ENCODE measurements at places on chromosomes 11 and 22.

DNA sequence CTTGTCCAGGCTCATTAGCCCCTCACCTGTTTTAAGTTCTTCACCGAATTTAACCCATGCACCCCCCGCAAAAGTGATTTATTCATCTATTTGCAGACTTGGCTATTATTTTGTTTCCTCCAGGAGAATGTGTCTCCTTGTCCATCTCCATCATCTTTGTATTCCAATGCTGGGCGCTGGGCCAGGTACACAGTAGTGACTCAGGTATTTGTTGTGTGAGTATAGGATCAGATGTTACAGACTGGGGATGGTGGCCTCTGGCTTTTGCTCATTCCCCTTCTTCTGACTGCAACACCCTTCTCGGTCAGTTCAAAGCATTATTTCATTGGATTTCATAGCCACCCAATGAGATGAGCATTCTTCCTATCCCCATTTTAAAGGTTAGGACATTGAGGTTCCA is 408.2 kb downstream of the MN1 start:
- no peak for DNase-seq

- no peak for DNase-seq
These were observed 1078.7 kb downstream of the BRD1 start for GRCh38 chr22:48748860-48749554.

DNA sequence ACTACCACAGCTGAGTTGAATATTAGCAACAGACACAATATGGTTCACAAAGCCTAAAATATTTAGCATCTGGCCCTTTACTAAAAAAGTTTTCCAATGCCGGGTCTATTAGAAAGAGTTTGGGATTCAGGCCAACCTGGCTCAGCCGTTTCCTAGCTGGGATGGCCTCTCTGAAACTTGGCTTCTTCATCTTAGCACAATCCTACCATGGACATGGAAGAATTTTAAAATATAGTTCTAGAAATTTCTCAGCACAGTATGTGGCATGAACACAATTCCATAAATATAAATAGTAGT is 103.8 kb downstream of the RRAS2 start:
- DNase-seq, result no peak

DNA sequence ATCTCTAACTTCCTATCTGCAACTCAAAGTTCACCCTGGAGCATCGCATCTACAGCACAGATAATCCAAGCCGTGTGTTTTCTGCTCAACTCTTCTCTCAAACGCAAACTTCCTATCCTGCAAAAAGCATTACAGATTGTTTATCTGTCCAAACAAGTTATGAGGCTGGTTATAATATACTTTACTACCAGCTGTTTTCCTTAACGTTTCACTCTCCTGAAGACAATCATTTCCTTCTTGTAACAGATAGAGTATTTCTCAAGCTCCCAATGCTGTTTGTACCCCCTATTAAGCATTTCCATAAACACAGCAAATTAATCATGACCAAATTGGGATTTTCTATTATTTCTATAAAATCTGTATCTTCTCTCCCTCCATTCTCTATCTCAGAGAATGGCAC is 84.7 kb downstream of the SBF2 start:
- no peak for DNase-seq

- DNase-seq, result no peak
These were observed 198.3 kb downstream of the CASP12 start for GRCh38 chr11:104699981-104700380.

DNA sequence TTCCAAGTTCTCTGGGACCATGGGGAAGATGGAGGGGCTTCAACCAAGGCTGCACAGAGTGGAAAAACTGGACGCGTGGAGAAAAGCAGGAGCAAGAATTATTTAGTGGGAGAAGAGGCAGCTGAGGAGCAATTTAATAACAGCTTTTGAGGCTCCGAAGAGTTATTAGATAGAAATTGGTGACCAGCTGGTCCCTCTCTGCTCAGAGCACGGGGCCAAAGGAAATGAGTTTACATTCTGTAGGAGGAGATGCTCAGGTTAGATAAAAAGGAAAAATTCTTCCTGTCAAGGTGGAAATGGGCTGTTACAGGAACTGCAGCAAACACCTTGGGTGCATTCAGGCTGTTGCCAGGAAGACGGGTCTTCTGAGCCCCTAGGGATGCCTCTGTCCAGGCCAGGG is 47.0 kb upstream of the GALNT18 start:
- DNase-seq, result no peak

DNA sequence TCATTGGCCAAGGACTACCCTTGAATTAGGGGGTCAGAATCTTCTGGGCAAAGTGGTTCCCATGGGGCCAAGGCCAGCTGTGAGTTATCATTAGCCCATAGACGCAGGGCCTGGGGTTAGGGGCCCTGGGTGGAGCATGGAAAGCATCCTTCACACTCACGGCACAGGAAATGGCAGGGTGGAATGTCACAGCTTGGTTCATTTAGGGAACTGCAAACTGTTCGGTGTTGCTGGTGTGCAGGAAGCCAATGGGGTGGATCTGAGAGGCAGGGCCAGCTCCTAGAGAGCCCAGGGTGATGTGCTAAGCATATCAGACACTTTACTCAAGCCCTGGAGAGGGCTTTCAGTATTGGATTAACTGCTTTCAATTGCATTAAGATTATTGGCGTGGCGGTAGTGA is 42.9 kb downstream of the TECTA start:
- DNase-seq, result no peak

All from CD4-positive, alpha-beta T cell treated with Interleukin-17A for 4 hours (primary cell).